Glutamatergic neuron (in vitro differentiated cells): ENCODE measurements at places on chromosomes 2 and 18.

- DNase-seq = no peak
These were observed 90.3 kb upstream of the BCL2L11 start for GRCh38 chr2:111030260-111030891.

- no peak for DNase-seq
These were observed 54.2 kb upstream of the PAX3 start for GRCh38 chr2:222352981-222353380.

- DNase-seq = no peak
These were observed 96.8 kb upstream of the MBOAT2 start for GRCh38 chr2:9100080-9100876.

GRCh38 chr2:99863236-99863902 lies 279.0 kb downstream of the AFF3 start:
- DNase-seq = no peak

- no peak for DNase-seq
These were observed 5.8 kb upstream of the GATA6 start for GRCh38 chr18:22163416-22164161.

DNA sequence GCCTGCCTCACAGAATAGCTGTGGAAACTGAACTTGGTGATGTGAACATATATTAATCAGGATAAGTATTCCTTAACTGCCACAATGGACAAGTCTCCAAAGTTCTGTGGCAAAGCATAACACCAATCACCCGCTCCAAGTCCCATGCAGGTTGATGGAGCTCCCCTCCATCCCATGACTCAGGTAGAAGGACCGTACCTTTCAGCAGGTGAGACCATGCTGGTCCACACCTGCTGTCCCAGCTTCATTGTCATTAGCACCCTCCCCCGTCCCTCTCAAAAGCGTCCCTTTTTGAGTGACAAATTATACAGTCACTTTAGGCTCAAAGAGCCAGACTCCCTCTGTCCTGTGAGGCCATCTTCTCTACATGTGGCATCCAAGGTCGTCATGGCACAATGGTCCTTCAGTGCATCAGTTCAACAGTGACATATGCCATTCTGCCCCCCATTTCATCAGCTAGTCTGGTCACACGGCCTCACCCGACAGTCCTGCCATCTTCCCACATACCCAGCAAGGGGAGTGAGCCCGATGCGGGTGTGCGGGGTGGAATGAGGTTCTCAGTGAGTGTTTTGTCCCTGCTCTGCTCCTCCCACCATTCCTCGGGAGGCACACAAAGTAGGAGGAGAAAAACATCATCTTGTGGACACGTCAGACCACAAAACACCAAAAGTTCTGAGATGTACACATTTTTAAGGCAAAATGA lies 136.7 kb upstream of the MYCN start:
- DNase-seq = no peak

DNA sequence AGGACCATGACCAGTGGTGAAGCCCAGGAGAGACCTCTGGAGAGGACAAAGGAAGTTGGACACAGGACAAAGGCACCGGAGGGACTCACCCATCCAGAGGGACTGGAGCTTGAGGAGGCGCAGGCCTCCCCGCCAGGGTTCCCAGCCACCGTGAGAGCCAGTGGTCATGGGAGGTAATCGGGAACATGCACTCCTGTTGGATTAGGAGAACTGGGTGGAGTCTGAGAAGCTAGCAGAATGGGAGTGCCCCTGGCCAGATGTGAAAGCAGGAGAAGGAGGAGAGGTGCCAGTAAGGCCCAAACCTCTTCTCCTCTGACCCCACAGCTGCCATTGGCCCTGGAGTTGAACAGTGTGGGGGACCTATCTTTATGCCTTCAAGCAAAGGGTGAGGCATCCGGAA lies 20.3 kb downstream of the POU3F3 start:
- no peak for DNase-seq

GRCh38 chr2:212520340-212520739 lies 18.3 kb downstream of the ERBB4 start:
- DNase-seq = no peak

DNA sequence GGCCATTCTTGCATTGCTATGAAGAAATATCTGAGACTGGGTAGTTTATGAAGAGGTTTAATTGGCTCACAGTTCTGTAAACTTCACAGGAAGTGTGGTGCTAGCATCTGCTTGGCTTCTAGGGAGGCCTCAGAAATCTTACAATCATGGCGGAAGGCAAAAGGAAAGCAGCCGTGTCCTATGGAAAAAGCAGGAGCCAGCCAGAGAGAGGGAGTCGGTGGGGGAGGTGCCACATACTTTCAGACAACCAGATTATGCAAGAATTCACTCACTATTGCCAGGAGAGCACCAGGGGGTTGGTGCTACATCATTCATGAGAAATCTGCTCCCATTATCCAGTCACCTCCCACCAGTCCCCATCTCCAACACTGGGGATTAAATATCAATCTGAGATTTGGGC lies 64.1 kb downstream of the CPS1 start:
- DNase-seq = no peak

DNA sequence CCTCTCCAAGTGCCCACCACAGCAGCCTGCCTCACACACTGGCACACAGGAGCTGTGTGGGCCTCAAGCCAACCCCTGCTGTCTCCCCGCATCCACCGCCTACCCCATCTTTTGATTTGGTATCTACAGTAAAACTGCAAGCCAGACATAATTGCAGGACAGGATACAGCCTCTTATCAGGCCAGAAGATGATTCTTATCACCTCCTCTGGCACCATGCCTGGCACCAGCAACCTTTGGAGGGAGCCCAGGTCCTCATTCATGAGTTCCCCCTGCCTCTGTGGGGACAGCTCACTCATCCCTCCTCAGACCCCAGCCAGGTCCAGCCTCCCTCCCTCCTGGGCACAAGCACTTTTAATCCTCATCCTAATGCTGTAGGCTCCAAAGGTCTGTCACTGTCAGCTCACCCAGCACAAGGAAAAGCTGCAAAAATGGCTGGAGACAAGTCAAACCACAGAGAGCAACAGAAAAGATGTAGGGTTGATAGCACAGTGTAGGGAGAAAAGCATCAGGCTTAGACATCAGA lies 9.7 kb downstream of the RAB11FIP5 start:
- DNase-seq = no peak

DNA sequence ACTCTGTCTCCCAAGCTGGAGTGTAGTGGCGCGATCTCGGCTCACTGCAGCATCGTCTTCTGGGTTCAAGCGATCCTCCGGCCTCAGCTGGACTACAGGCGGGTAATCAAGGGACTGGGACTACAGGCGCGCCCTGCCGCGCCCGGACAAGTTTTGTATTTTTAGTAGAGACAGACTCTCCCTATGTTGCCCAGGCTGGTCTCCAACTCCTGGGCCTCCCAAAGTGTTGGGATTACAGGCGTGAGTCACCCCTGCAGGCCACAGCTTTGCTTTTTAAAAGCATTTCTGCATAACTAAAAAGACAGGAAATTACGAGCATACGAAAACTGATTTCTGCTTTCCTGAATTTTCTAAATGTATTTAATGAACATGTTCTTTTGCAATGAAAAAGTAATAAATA lies 916 bp upstream of the OSBPL1A start:
- peak; percentile 24 for DNase-seq

DNA sequence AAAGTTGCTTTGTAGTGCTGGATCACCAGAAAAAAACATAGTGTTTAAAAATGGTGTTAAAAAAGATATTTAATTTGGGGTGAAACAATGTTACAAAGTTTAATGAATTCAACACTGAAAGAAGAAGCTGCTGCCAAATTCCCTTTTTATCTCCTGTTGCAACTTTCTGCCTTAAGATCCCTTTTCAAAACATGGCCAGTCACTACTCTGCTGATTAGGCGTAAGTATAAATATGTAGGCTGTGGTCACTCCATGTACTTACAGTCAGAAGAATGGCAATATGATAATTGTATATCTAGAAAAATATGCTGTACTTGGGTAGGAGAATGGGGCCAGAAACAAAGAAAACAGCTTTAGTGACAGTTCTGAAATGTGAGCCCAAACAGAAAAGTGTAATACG lies 123.5 kb upstream of the ZBTB14 start:
- DNase-seq = no peak

GRCh38 chr2:13046557-13047165 lies 329.9 kb downstream of the TRIB2 start:
- DNase-seq = no peak

DNA sequence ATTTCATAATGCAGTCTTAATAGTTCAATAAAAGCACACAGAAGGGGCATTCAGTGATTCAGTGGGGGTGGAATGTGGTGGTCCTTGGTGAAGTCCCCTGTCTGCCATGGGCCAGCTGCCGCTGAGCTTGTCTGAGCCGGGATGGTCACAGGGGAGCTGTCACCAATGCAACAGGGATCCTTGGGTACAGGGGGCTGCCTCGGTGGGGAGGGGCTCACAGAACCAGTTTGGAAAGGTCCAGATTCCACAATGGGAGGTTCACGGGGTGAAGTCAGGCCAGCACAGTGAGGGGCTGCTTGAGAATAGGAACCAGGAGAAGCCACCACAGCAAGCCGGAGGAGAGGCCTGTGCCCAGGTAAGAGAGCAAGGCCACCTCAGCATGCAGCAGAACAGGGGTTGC lies 75.4 kb downstream of the GYPC start:
- DNase-seq = no peak

DNA sequence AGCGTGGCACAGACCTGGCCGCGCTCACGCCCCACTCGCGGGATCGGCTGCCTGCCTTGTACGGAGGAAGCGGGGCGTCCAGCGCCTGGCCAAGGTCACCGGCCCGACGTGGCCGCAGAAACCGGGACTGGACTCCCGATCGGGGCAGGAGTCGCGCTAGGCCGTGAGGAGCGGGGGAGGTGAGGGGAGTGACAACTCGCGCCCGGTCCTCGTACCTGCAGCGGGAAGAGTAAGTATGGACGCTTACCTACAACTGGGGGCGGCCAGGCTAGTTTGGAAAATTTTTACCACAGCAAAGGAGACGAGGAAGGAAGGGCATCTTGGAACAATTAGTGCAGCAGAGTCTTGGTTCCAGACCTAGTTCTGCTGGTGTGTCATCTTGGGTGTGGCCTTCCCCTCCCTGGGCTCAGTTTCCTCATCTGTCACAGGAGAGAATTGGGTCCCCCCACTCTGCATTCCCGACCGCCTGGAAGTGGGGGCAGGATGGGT lies 693 bp downstream of the UBE2F start:
- peak; percentile 45 for DNase-seq

GRCh38 chr18:48679236-48679635 lies 140.4 kb downstream of the CTIF start:
- no peak for DNase-seq

DNA sequence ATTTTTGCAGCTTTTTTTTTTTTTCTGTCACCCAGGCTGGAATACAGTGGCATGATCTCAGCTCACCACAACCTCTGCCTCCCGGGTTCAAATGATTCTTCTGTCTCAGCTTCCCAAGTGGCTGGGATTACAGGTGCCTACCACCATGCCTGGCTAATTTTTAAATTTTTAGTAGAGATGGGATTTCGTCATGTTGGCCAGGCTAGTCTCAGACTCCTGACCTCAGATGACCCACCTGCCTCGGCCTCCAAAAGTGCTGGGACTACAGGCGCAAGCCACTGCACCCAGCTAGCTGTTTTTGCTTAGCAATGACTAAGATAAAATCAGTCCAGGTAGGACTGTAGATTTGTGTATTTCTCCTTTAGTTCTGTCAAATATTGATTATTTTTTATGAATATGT lies 403.7 kb downstream of the PID1 start:
- DNase-seq = no peak

DNA sequence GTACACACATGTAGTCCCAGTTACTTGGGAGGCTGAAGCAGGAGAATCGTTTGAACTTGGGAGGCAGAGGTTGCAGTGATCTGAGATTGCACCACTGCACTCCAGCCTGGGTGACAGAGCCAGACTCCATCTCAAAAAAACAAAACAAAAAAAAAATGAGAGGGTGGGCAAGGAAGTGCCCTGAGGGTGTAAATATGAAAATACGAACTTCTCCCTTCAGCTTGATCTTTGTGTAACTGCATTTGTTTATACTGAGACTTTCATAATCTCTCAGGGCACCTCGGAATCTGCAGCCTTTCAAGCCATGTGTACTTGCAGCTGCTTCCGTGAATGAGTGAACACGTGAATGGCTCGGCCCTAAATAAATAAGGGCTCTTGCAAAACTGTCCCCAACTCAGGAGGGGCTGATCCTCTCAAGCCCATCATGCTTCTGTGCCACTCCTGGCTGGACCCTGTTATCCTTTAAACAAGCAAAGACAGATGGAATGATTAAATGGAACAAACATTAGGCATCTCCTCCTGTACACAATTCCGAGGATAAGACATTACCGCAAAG lies 96.8 kb downstream of the BOD1L2 start:
- DNase-seq = no peak

- DNase-seq = no peak
These were observed 576.0 kb downstream of the LRP1B start for GRCh38 chr2:141554810-141555209.

DNA sequence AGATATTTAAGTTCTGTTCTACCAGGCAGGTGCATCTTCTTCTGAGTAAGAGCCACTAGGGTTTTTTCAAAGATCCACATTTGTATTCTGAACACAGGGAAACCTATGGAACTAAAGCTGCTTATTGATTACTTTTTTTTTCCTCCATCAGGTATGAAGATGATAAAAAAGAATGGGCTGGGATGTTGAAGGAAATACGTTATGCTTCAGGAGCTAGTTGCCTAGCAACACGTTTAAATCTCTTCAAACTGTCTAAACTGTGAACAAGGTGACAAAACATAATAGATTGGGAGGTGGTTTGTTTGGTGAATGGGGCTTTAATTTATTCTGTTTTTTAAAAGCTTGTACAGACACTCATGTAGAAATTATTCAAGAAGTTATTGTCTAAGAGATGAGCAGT lies 15.9 kb downstream of the KLHL41 start:
- DNase-seq = no peak

DNA sequence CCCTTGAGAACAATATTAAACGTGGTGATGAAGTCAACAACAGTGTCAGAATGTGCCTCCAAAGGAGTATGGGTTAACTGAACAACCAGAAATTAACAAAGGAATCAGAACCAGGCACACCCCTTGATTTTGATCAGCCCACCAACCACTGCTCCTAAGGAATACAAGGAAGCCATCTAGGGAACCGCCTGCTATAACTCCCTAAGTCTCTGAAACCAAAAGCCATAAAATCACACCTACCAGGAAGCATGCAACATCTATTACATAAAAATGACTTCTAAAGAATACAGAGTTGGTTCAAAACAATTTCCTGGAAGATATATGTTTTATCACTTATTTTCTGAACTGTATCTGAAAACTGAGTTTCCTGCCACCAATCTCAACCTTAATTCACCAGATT lies 360.0 kb downstream of the EPHA4 start:
- DNase-seq = no peak

GRCh38 chr2:49515996-49516782 lies 361.9 kb upstream of the FSHR start:
- no peak for DNase-seq

DNA sequence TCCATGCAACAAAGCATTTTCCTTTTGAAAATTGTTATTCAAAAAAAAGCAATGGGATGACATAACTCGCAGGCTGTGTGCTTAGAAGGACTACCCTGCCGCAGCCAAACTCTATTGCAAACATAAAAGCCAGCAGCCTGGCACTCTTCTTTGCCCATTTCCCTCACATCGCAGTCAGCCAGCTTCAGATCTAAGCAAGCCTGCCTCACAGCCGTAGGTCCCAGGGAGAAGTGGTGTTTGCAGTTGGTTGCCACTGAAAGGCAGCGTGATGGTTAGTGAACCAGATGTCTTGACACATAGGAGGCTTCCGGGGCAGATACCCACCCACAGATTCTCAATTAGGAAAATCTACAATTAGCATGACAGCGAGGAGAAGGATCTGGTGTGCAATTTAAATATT lies 655.2 kb downstream of the RNF144A start:
- no peak for DNase-seq

GRCh38 chr2:102366406-102367112 lies 11.0 kb downstream of the IL18R1 start:
- no peak for DNase-seq

GRCh38 chr2:85673716-85674375 lies 5.8 kb upstream of the SFTPB start:
- DNase-seq = no peak
